Activated CD4-positive, alpha-beta T cell treated with anti-CD3 and anti-CD28 coated beads for 4 hours (primary cell): ENCODE measurements at places on chromosomes 7 and 10.

GRCh38 chr7:102284399-102284798, 2.3 kb upstream of the SH2B2 start:
- no peak for DNase-seq

DNA sequence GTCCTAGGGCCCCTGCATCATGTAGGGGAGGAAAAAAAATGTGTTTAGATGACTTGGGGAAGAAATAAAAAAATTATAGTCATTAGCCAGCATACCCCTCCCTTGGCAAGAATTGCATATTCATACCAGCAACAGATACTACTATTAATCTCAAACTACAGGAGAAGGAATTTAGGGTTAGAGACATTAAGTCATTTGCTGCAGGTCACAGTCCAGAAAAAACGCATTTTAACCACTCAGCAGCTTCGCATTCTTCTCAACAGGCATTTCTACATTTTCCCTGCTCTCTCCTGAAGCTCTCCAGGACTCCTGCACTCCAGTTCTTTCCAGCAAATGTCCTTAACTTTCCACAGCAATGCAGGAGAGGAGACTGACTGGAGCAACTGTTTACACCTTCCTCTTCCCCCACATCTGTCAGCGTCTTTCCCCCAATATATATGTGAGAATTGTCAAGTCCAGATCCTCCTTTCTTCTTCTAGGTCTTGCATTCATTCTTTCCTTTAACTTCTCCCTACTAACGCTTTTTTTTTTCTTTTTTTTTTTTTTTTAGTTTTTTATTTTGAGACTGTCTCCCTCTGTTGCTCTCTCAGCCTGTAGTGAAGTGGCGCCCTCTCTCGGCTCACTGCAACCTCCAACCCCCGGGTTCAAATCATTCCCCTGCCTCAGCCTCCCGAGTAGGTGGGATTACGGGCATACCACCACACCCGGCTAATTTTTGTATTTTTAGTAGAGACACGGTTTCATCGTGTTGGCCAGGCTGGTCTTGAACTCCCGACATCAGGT, 35.6 kb downstream of the PRPS1L1 start:
- DNase-seq, result peak; percentile 1

- no peak for DNase-seq
Observed at GRCh38 chr7:92244808-92245486, 767 bp downstream of the KRIT1 start.

- no peak for DNase-seq
Observed at GRCh38 chr10:49397036-49397999, 1.4 kb upstream of the DRGX start.

GRCh38 chr7:90841759-90842429, 245.8 kb downstream of the CDK14 start:
- no peak for DNase-seq

GRCh38 chr10:84334811-84335210, 6.4 kb downstream of the CCSER2 start:
- no peak for DNase-seq

- no peak for DNase-seq
Observed at GRCh38 chr7:140267381-140268226, 90.8 kb upstream of the KDM7A start.

DNA sequence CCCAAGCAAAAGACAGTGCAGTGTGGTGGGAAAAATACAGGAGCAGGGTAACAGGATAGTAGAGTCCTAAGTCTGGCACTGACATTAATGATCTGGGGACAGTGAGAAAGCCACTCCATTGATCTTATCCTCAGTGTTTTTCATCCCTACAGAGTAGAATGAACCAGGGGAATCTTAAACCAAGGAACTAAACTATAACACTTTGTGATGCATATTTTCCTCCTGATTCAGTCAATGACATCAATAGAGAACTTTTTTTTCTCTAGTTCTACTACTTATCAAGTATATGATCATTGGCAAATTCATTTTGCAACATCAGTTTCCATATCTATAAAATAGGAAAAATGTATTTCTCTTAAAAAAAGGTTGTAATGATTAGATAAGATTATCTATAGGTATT, 151.1 kb downstream of the TMEM26 start:
- no peak for DNase-seq

GRCh38 chr10:8633909-8634308, 579.4 kb downstream of the GATA3 start:
- DNase-seq, result no peak

DNA sequence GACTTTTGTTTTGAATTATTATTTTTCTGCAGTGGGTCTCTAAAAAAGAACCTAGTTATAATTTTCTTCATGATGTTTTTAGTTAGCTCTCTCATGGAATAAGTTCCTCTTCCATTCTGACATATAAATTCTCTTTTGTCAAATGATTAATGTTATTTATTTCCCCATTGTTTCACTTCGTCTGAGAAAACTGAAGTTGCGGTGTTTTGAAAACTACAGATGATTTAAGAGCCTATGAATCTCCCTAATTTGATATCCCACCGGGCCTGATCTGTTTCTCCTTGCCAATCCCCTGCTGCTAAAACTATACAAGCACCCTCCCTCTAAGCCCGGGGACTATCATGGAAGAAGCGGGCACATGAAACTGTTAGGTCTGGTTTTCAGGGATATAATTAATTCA, 41.4 kb downstream of the HTR7 start:
- DNase-seq, result no peak

DNA sequence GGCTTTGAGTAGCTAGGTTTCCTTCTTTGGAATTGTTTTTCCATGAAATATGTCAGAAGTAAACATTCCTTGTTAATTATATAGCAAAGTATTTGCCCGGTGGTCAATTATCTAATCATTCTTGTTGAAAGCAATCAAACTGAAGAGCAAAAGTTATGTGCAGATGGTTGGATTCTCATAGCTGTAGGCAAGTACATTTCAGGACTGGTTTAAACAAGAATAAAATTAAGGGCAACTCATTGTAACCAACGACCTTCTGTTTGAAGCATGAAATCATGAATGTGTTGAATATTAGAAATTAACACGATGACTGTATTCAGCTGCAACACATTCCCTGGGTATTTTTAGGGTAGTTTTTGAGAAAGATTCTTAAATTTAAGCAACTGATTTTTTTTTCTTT, 61.8 kb upstream of the NMT2 start:
- DNase-seq, result no peak
